Adipocyte (in vitro differentiated cells): ENCODE measurements at places on chromosomes 12 and 14.

GRCh38 chr14:72894623-72895378 lies 900 bp upstream of the DPF3 start:
- DNase-seq: peak; percentile 54

GRCh38 chr12:68733661-68734071 lies 12.3 kb upstream of the SLC35E3 start:
- peak; percentile 65 for DNase-seq

DNA sequence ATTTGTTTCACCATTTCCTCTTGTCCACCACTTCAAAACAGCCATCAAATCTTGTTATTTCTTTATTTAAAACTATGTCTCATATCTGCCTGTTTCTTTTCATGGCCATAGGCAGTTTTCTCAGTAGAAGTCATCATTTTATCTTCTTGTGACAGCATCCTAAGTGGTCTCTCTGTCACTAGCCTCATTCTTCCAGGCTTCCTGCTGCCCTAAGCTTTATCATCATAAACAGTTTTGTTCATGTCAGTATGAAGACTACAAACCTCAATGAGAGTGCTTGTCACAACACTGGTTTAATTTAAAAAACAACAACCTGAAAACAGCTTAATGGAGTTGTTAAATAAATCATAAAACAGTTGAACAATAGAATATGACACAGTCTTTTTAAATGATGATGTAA lies 387.8 kb upstream of the RPL10L start:
- DNase-seq: no peak

DNA sequence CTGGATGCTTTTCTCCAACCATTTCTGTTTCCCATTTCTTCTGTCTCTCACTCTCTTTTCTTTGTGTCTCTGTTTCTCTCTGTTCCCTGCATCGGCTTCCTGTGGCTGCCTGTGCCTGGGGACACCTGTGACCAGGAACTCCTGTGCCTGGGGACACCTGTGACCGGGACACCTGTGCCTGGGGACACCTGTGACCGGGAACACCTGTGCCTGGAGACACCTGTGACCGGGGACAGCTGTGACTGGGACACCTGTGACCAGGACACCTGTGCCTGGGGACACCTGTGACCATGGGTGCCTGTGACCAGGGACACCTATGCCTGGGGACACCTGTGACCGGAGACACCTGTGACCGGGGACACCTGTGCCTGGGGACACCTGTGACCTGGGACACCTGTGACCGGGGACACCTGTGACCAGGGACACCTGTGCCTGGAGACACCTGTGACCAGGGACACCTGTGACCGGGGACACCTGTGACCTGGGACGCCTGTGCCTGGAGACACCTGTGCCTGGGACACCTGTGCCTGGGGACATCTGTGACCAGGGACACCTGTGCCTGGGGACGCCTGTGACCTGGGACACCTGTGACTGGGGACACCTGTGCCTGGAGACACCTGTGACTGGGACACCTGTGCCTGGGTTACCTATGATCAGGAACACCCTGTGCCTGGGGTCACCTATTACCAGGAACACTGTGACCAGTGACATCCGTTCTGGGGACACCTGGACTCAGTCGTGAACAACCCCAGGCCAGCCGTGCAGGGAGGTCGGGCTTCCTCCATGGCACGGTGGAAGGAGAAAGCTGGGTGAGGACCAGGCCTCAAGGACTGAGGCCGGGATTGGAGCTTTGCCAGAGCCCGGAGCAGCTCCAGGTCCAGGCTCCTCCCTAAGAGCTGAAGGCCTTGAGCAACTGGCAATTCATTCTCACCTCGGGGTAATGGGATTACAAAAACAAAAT lies 23.4 kb upstream of the FBRSL1 start:
- no peak for DNase-seq

DNA sequence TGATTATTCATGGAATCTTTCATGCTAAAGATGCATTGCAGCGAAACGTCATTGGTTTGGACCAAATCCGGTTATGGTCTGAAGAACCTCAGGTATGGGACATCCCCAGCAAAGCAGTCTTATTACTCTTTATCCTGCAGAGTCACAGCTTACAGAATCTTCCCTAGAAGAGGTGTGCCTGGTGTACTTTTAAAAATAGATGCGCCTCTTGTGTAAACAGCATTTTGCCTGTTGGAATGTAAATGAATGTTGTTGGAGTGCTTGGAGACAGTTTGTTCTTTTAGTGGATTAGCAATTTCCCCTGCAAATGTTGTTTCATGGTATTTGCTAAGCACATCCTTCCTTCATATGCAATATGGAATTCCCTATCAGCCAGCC lies 242.5 kb downstream of the ZFP36L1 start:
- DNase-seq: peak; percentile 66

DNA sequence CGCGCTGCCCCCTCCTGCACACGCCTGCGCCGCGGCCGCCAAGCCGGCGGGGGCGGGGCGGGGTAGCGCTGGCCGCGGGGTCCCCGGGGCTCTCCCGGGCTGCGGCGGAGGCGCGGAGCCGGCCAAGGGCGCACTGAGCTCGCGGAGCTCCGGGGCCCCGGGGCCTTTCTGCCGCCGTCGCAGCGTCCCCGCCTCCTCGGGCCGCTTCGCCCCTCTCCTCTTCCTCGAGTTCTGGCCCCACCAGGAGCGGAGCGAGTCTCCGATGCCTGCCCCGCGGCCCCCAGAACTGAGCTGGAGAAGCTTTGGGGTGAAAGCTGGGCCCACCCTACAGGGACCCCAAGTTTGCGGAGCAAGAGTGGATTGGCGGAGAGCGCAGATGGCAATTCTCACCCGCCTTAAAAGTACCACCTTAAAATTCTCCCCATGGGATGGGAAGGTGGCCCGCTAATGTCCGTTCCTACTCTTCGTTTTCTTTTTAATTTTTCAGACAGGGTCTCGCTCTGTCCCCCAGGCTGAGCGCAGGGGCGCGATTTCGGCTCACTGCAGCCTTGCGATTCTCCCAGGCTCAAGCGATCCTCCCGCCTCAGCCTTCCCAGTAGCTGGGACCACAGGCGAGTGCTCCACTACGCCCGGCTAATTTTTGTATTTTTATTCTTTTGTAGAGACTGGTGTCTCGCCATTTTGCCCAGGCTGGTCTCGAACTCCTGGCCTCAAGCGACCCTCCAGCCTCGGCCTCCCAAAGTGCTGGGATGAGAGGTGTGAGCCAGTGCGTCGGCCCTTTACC lies 129.6 kb downstream of the NDUFA12 start:
- DNase-seq: no peak

DNA sequence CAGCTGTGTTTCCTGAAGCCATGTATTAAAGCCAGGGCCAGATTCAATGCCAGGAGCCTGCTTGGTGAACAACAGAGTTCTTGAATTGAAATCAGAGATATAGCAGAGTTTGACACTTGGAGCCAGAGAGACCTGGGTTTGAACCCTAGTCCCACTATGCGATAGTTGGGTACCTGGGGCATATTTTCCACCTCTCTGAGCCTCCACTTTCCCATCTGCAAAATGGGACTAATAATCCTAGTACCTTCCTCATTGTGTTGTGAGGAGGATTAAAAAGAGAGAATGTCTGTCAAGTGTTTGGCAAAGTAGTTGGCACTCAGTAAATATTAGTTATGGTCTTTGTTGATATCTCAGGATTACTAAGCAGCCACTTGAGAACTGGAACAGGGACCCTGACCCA lies 6.0 kb upstream of the HRK start:
- DNase-seq: no peak

DNA sequence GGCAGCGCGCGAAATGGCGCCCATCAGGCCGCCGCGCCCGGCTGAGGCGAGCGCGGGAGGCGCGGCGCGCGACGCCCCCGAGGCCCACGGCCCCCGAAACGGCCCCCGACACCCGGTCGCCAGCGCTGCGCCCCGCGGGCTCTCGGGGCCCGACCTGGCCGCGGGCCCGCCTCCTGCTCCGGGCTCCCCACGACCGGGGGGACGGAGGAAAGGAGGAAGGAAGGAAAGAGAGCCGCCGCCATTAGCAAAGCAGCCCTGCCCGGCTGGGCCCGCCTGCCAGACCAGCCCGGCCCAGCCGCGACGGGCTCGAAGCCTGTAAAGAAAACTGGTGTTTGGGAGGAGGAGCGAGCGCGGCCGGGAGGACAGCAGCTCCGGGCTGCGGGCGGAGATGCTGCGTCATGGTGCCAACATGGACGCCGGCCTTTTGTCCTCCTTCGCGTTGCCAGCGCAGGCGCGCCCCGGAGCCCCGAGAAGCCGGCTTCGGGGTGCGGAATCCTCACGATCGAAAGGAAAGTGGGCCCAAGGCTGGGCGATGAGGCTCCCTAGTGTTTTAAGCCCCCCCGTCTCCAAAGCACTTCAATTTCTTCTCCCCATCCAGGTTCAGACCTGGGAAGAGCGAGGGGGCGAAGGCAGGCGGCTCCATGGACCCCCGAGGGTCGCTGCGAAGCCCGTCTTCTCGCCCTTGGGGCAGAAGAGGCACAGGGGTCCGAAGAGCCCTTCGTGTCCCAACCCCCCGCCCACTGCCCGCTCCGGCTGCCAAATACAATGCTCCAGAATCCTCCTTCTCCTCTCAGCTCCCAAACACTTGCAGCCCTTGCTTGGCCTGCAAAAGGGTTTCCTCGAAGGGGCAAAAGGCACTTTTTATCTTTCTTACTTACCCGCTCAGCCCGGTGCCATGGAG lies 2.9 kb upstream of the SETD1B start:
- DNase-seq: peak; percentile 86

DNA sequence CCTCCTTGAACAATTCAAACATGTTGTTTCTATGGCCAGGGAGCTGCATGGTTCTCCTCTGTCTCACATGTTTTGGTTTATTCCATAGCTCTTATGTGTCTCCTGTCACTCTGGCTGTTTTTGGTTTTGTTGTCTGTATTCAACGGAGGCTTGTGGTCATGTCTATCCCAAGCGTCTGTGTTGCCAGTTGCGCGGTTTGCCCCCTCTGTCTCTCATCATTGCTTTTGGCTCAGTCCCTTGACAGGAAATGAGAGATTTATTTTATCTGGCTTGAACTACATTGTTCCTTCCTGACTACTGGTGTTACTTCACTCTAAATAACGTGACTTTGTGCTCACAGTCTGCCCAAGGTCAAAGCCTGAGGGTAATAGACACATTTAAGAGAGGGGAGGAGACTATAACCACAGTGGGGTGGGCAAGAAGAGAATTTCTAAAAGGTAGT lies 96.4 kb upstream of the SOX5 start:
- DNase-seq: no peak

DNA sequence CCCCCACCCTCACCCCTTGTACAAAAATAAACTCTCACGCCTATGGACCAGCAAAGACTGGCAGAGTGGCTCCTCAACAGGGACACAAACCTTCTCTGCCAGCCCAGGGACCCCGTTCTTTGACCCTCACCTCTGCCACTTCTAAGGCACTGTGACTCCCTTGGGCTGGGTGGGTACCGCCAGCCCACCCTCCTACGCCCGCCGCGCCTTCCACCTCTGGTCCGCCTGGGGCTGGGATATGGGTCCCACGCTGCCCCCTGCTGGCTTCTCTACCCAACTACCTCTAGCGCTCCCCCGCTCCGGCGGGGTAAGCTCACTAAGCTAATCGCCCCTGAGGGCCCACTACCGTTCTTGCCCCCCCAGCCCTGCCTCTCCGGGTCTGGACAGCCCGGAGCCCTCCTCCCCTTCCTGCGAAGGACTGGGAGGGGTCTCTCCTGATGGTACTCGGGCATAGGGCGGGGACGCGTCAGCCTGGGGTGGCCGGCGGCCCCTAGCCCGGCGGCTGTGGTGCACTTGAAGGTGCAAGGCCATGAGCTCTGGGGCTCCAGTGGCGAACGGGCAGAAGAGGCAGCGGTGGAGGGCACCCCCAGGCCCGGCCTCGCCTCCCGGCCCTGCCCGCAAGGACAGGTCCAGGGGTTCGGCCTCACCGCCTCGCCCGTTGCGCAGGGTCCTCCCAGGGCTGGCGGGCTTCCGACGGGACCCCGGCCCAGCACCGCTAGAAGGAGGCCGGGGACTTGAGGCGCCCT lies 8.1 kb downstream of the ZNF219 start:
- DNase-seq: peak; percentile 41

- DNase-seq: no peak
Observed at GRCh38 chr12:125003021-125003420, 9.6 kb downstream of the BRI3BP start.

DNA sequence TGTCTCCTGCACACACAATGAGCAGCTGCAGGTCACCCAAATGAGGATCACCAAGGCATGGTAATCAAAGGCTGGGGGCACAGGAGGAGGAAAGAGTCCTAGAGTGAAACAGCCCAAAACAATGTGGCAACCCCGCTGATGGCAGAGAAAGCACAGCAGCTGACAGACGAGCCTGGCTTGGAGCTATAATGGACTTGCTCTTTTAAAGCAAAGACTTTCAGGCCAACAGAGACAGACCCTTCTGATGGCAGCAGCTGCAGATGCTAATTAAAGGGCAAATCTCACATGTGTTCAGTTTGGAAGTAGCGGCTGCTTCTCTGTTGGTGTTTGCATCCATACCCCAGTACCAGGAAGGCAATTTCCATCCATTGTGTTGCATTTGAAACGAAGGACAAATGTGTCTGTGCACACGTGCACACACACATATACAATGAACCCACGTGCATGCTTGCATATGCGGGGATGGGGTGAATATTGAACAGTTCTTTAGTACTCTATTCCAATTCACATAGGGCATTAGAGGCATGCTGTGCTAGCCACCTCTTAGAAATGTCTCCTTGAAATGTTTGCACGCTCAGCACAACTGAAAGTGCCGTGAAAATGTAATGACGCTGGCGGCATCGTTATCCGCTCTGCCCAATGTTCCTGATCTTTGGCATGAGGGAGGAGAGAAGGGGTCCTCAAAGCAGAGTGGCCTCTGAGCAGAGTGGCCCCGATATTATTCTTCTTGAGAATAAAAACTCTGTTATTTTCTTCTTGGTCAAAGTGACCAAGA lies 38.1 kb downstream of the CIT start:
- no peak for DNase-seq

DNA sequence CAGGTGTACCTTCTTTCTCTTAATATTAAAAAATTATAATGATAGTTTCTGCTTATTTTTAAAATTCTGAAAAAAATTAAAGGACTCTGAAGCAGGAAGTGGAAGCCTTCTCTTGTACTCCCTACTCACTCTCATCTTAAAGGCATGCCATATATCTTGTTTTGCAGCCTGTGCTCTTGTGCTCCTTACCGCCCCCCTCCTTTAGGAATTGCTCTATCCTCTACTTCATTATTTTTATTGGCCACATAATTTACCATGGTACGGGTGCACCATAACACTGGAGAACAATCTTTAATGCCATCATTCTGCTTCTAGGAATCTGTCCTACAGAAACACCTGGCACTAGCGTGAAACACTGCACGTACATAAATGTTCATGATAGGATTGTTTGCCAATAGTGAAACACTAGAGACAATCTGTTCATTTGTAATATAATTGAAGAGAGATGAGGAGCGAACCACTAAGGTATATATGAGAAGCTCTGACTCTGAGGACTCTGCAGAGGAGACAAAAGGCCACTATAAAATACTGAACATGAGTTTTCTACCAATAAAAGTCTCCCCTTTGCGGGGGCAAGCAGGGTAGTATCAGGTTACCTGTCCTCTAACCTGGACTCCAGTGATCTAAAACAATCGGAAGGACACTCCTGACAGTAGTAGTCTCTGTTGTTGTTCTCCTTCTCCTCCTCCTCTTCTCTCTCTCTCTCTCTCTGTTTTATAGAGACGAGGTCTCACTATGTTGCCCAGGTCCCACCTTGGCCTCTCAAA lies 6.3 kb upstream of the NYNRIN start:
- DNase-seq: peak; percentile 52
